ENCODE measurements at places on chromosomes 2 and 18. TPM values are rescaled to one million over a fixed set of nuclear protein-coding genes. Genes with fewer than 3 reads are reported as not detected.

DNA sequence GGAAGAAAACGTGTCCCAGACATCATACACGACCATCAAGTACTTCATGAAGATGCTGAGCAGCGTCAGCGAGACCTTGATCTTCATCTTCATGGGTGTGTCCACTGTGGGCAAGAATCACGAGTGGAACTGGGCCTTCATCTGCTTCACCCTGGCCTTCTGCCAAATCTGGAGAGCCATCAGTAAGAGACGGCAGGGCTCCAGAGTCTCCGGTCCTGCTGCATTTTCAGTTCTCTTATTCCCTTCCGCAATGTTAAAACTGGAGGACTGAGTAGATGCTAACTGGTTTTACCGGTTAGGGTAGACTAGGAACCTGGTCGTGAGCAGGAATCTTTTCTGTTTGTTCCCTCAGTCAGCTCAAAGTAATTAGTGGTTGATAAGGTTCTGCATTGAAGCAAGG lies 32.3 kb downstream of the SLC9A4 start:
- no peak for DNase-seq

DNA sequence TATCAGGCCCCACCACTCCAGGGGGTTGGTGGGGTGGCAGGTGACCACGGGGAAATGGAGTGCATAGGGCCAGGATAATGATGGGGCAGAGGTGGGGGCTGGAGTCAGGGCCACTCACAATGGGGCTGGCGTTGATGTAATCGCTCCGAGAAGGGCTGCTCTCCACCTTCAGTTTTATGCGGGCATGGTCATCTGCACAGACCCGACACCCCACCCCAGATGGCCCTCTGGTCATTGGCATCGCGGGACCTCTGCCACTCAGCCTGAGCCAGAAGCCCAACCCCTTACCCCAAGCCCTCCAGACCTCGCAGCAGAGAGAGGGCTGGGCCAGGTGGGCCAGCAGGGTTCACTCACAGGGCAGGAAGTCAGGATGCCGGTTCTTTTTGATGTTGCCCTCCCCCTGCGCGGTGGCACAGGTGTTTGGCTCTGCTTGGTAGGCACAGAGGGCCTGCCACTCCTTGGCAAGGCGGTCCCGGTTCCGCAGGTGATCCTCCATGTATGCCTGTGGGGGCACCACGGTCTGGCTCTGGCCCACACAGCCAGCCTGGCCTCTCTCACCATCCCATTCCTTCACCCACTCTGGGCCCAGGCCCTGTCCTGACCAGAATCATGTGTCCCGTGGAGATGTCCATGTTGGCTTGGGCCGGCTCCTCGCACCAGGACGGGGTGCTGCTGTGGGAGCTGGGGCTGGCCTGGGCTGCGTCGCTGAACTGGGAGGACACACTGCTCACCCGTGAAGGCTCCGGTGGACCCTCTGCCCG lies 12.4 kb downstream of the PTPRN start:
- peak; percentile 60 for DNase-seq

- DNase-seq = no peak
Observed at GRCh38 chr18:68985172-68985820, 187.4 kb downstream of the CCDC102B start.

- no peak for DNase-seq
Observed at GRCh38 chr2:237025090-237025865, 60.4 kb upstream of the COPS8 start.

DNA sequence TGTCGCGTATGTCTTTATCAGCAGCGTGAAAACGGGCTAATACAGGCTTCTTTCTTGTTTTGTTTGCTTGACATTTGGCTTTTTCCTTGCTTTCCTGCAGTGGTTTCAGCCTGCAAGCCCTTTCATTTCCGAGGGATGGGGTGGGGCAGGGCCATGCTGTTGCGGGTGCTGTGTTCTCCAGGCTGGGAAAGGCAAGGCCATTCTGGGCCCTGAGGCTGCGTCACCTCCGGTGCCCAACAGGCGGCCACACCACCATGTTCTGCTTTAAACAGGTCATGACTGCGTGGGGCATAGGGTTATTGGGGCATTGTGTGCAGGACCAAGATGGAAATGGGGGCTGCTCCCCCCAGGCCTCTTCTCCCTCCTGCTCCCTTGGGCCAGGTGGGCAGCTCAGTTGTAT lies 38.6 kb upstream of the PLB1 start:
- peak; percentile 48 for DNase-seq

DNA sequence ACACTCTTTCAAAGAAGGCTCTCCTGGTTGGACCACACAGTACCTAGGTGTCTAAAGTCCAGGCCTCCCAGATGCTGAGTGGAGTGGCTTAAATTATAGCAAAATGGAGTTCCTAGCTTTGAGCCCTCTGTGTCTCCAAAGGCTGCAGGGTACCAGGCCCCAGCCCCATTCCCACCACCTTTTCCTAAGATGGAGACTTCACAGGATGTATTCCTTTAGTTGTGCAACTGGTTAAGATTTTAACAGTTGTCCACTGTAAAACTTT lies 4.9 kb downstream of the SMAD7 start:
- DNase-seq = no peak

GRCh38 chr2:238915196-238915595 lies 67.3 kb downstream of the TWIST2 start:
- DNase-seq = peak; percentile 48

GRCh38 chr2:160703648-160704585 lies 210.3 kb upstream of the RBMS1 start:
- DNase-seq = no peak

Gene TRIM43
- not detected for total RNA-seq

Gene AFF3
- 18.9 TPM for total RNA-seq
